GM23248 (cell line): ENCODE measurements at places on chromosomes 6 and 20.

DNA sequence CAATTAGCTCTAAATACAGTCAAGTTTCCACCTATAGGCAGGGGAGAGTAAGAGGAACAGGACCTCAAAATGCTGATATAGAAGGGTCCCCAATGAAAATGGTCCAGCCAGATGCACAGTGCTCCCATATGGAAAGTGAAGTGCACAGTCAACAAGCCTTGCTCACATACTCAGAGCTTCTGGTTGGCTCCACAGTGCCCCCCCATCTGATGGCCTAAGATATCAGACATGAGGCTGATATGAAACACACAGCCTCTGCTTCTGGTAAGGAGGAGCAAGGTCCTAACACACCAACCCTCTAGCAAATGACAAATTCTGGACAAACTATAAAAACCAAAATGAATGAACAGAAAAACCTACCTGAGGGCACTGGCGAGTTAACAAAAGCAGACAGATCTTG, 111.4 kb upstream of the EMILIN3 start:
- no peak for DNase-seq
- H3K36me3 ChIP-seq = no peaks in the 10 kb centered on the region
- H3K27me3 ChIP-seq = no peaks in the 10 kb centered on the region
- H3K27ac ChIP-seq = no peak overlapping the region

GRCh38 chr6:139473231-139473701, 98.8 kb upstream of the CITED2 start:
- H3K36me3 ChIP-seq = no peaks in the 10 kb centered on the region
- H3K4me3 ChIP-seq = no peak overlapping the region
- no peaks in the 10 kb centered on the region for H3K27me3 ChIP-seq
- peaks cover 26% of the 10 kb centered on the region for H3K4me1 ChIP-seq

GRCh38 chr6:7809346-7809745, 83.4 kb downstream of the BMP6 start:
- DNase-seq = no peak
- H3K4me1 ChIP-seq = no peaks in the 10 kb centered on the region
- H3K27me3 ChIP-seq = no peaks in the 10 kb centered on the region
- no peak overlapping the region for H3K4me3 ChIP-seq
- no peaks in the 10 kb centered on the region for H3K36me3 ChIP-seq
- H3K27ac ChIP-seq = no peak overlapping the region

DNA sequence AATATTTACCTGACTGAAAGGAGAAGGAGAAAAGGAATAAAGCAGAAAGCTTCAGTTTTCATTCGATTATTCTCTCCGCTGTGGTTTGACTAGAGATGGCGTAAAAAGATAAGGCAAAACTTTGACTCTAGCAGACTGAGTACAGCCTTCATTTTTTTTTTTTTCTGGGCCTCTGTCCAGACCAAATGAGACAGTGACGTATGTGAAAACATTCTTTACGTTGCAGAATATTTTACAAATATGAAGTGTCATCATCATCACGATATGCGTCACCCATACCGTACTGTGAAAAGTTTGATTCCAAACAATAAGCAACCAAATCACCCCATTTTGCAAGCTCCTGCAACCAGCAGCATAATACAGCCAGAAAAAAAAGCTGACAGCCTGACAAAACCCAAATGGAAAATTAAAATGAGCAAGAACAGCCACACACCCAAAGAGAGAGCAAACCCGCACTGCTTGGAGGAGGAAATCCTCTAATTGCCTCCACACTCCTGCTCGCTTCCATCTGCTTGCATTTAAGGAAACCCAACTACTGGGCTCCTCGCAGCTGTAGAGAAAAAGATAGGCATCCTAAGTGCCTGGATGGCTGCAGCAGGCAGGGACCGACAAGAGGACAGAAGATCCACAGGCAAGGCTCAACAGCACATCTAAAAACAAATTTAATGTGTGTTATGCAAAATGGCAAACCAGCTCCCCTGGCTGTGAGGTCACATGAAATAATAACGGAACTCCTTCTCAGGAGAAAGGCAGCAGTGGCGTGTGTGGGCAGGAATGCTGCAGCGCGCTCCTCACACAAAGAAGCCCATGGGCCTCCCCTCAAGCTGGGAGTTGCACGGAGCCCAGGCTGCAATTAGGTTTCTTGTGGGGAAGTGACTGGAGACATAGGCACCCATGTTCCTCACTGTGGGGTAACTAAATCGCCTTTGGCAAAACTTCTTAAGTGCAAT, 113.1 kb downstream of the FYN start:
- peaks cover 63% of the 10 kb centered on the region for H3K4me1 ChIP-seq
- no peaks in the 10 kb centered on the region for H3K27me3 ChIP-seq

GRCh38 chr6:41547799-41548097, 1.6 kb downstream of the FOXP4 start:
- peak overlapping the region; percentile 80 for H3K4me3 ChIP-seq
- H3K36me3 ChIP-seq = no peaks in the 10 kb centered on the region
- no peaks in the 10 kb centered on the region for H3K4me1 ChIP-seq
- H3K27ac ChIP-seq = no peak overlapping the region
- H3K27me3 ChIP-seq = no peaks in the 10 kb centered on the region

GRCh38 chr20:45578231-45578630, 853 bp downstream of the WFDC8 start:
- peaks cover 7% of the 10 kb centered on the region for H3K4me1 ChIP-seq
- no peak overlapping the region for H3K27ac ChIP-seq
- H3K36me3 ChIP-seq = no peaks in the 10 kb centered on the region
- H3K27me3 ChIP-seq = 0 out of 2 replicates have a peak, but pooled peaks cover 11% of the 10 kb centered on the region

DNA sequence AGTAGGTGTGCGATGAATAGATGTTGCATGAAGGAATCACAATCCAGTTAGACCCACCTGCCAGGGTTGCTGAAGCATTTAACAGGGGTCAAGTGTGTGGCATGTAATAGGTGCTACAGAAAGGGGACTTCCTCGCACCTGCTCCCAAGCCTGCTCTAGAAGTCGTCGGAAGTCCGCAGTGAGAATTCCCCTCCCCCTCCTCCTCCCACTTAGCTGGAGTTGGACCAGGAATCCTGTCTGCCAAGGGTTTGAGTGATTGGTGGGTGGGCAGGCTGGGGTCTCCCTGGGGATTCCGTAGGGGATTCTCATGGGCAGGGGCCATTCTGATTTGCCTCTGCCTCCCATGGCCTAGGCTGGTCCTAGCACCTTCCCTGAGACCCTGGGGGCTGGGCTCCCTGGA, 10.3 kb downstream of the SCRT2 start:
- H3K27ac ChIP-seq = no peak overlapping the region
- H3K4me3 ChIP-seq = no peak overlapping the region
- no peaks in the 10 kb centered on the region for H3K36me3 ChIP-seq
- peaks cover 10% of the 10 kb centered on the region; the same call in 1 of the 2 replicates for H3K4me1 ChIP-seq
- DNase-seq = no peak
- H3K27me3 ChIP-seq = peaks cover 38% of the 10 kb centered on the region

DNA sequence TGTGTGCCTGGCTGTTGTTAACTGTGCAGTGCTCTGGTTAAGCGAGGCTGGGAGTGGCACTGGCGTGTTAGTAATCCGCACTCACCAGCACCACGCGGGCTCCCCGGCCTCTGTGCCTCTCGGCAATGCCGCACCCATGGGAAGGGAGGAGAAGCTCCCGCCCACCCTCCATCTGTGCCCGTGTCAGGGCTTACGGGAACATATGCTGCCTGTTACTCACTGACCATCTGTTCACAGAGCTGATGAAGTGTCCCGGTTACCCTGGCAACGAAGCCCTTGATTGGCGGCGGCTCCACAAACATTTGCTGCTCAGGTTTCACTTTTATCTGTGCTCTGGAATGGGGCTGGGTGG, 114.7 kb downstream of the PSMB1 start:
- DNase-seq = peak; percentile 100
- no peaks in the 10 kb centered on the region for H3K36me3 ChIP-seq
- H3K27ac ChIP-seq = peak overlapping the region; percentile 42
- H3K4me3 ChIP-seq = peak overlapping the region; percentile 42
